ENCODE measurements at places on chromosomes 1 and 21. TPM values are rescaled to one million over a fixed set of nuclear protein-coding genes. Genes with fewer than 3 reads are reported as not detected.

DNA sequence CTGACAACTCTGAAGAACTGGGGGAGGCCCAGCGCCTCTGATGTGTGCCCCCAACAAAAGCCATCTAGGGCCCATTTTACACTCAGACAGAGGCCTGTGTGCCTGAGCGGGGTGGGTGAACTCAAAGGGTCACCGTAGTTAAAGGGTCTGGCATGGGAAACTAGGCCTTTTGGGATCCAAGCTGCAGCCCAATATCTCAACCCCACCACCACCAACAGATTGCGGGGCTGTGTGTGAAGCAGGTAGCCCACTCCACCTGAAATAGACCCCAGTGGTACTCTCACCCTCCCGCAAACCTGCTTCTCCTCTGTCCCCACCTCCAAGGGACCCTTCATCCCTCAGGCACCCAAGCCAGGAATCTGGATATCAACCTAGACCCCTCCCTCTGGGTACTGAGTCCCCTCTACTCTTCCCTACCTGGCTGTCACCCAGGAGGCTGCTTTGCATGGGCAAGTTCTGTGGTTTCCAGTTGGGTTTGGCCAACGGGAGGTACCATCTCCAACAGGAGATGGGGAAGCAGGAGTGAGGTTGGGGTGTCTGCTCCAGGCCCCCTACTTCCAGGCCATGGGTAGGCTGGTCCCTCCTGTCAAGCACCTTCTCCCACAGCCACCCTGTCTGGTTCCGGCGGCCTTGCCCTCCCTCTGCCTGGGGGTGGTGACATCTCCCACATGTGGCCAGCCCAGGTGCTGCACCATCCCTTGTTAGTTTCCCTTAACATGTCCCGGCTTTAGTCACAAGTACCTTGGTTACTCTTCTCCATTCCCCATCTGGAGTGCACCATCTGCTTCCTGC, 35.2 kb upstream of the LRP8 start:
- DNase-seq = no peak

- no peak for DNase-seq
Measured at GRCh38 chr1:33171977-33172813, 9.6 kb downstream of the TRIM62 start.

Gene RAB7B
- polyA plus RNA-seq = 3.1 TPM

DNA sequence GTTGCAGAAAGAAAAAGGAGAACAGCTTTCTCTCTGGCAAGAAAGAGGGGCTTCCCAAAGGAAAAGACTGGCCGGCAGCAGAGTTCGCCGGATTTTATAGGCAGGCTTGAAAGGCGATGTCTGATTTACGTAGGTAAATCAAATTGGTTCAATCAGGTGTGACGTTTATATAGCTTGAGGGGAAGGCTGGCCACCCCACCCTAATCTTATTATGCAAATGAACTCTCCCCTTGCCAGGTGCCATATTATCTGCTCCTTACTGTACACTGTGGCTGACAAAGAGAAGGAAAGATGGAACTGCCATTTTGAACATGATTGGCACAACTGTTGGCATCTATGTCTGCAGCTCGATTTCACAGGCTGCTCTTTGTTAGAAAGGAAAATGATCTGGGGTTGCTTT, 16.8 kb upstream of the INTS3 start:
- DNase-seq = no peak

- DNase-seq = no peak
Measured at GRCh38 chr21:30668776-30669175, 26.1 kb downstream of the KRTAP20-3 start.

Gene RIPK4
- polyA plus RNA-seq = 22.5 TPM

DNA sequence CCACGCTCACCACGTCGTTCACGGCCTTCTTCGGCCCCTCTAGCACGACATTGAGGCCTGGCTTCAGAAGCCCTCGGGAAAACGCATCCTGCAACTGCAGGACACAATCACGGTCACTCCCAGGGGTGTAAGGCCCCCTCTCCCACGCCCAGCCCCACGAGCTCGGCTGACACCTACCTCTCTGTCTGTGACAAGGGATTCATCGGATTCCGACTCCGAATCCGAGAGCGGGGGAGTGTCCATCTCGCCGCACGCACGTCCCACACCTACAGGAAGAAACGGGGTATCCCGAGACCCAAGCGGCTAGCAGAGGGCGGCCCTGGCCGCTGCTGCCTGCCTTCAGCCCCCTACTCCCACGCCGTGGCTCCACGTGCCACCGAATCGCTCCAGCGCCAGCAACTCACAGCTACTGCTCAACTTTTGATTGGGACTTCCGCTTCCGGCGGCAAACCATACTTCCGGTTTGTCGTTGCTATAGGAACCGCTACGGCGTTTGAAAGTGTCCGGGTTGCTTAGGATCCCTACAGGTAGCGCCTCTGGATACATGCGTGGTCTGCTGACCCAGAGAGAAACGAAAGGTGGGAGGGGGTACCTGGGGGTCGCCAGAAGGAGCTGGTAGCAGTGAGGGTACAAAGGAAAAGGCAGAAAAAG, at the start of the genes CFAP57 and EBNA1BP2:
Gene CFAP57 (plus strand): TSS at position 455 of the 651 bp plus-strand sequence. CDS start 424 bp downstream, outside the sequence.
Gene EBNA1BP2 (minus strand): TSS at position 415 of the 651 bp plus-strand sequence. CDS start 172 bp downstream, at position 243.
- peak; percentile 93 for DNase-seq

Gene NLRP3
- 0.78 TPM for polyA plus RNA-seq

Gene MNDA
- polyA plus RNA-seq = 5.2 TPM

Gene SMPDL3B
- 14.9 TPM for polyA plus RNA-seq

DNA sequence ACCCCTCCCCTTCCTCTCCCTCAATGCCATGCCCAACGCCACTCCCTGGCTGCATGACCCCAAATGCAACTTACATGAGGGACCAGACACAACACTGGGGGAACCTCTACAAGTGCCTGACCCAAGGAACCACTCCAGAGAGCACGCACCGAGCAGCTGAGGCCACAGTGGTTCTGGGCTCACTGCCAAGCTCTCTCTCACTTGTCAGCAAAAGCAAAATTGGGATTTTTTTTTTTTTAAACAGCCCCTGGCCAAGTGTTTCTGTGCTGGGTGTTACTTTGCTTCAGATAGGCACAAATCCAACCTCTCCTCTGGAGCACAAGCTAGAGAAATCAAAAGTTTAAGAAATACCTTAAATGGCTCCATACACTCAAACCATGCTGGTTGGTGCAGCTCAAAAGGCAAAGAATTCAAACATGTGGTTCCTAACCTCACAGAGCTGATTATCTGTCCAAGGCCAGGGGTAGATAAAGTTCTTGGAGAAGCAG, 363.0 kb downstream of the SETD4 start:
- peak; percentile 26 for DNase-seq

- DNase-seq = no peak
Measured at GRCh38 chr1:56676571-56677035, 31.5 kb downstream of the PRKAA2 start.

- DNase-seq = no peak
Measured at GRCh38 chr1:48225579-48225978, 3.1 kb downstream of the SLC5A9 start.

Gene TMEM79
- 5.8 TPM for polyA plus RNA-seq

- DNase-seq = no peak
Measured at GRCh38 chr1:6972399-6972798, 187.1 kb downstream of the CAMTA1 start.

Gene SLAMF8
- 0.96 TPM for polyA plus RNA-seq

Gene RIMS3
- 1.8 TPM for polyA plus RNA-seq

DNA sequence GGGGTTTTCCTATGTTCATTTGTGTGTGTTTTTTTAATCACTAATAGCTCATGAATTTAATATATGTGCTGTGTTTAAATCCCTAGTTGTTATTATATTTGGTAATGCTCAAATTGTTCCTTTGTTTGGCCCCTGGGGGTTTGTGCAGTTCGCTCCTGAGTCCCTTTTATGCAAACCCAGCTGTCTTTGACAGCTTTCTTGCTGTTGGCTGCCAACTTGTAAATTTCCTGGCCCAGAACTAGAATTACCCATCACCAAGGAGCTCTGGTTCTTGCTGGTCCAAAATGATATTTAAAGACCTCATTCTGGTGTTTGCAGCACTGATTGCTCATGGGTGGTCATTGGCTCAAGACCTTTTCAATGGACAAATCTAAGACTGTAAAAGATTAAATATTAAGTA, 39.6 kb upstream of the PGBD5 start:
- no peak for DNase-seq

GRCh38 chr1:185528084-185528676, 206.0 kb upstream of the HMCN1 start:
- no peak for DNase-seq
